Esophagus squamous epithelium (tissue), 5 donors: ENCODE measurements at places on chromosomes 12 and 14. TPM values are rescaled to one million over a fixed set of nuclear protein-coding genes. Genes with fewer than 3 reads are reported as not detected.

- no peak for DNase-seq
Observed at GRCh38 chr14:68666236-68666635, 126.6 kb downstream of the ZFP36L1 start.

Gene NTS
- total RNA-seq: 5.0 TPM

DNA sequence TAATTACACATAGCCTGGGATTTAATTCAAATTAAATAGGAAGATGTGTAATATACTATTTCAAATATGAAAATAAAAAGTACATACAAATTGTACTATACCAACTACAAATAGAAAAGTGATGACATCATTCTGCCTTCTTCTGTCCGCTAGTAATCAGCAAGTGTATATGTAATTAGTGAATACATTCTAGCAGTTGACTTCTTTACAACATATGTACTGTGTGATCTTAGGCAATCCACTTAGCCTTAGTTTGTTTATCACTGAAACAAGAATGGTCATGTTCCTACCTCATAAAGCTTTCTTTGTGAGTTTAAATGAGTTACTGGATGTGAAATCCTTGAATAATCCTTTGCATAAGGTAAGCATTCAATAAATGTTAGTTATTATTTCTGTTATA is 7.8 kb upstream of the LUM start:
- no peak for DNase-seq

Gene RHEBL1
- 0.44 TPM for total RNA-seq

GRCh38 chr14:57732463-57733285 is 133.2 kb downstream of the SLC35F4 start:
- DNase-seq: no peak

GRCh38 chr12:105425254-105426174 is 95.0 kb downstream of the C12orf75 start:
- no peak for DNase-seq

Gene KIF5A
- 0.15 TPM for total RNA-seq

- no peak for DNase-seq
Observed at GRCh38 chr14:60211153-60211552, 37.9 kb upstream of the PPM1A start.

Gene EXD2
- 22.9 TPM for total RNA-seq

DNA sequence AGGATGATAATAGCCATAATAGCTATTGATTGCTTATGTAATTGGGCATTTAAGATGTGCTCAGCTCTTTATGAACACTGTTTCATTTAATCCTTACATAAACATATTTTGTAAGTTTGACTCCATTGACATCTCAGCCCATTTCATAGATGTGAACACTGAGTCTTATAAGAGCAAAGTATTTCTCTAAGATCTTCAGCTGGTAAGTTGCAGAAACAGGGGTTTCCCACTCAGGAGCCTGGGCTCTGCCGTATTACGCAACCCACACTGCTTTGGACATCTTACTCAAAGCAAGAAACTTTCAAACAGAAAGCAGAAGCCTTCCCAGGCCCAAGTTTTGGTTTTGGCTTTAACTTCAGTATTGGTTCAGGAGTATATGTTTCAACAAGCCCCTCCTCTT is 705.1 kb downstream of the MED13L start:
- DNase-seq: no peak

Gene MYO1H
- total RNA-seq: 0.83 TPM

- DNase-seq: no peak
Observed at GRCh38 chr14:20751963-20752562, 6.4 kb downstream of the EDDM3A start.

GRCh38 chr12:14185427-14186192 is 179.9 kb upstream of the ATF7IP start:
- no peak for DNase-seq
